ENCODE measurements at places on chromosomes 16 and 17.
A peak's percentile ranks its signal among the peaks of the same experiment; 100 is the strongest.

DNA sequence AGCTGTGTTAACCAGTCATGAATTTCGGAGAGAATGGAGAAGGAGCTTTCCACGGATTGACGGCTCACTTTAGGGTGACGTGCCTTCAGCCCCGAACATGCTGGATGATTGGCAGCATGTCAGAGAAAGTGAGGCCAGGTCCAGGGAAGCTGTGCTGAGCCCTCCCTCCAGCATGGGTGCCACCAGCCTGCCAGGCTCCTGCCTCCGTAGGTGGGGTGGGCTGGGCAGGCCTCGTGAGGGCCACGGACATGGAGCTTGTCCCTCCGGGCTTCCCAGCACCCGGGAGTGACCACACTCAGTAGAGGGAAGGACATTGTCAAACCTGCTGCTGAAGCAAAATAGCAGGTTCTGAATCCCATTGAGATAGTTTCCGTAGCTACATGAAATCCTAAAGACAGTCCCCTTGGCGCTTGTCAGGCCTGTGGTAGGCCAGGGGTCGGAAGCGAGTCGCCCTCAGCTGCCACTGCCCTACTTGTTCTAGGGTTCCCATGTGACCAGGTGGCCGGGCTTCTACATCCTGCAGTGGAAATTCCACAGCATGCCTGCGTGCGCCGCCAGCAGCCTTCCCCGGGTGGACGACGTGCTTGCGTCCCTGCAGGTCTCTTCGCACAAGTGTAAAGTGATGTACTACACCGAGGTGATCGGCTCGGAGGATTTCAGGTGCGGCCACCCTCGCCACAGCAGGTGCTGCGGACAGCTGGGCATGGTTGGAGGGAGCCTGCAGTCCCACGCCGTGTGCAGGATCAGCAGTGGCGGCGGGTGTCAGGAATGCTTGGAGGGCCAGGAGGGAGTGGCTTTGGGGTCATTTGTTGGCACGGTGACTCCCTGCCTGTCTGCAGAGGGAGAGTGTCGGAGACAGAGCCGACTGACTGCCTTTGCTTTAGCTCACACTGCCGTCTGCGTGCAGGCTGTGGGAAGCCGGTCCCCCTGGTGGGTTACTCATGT, 72.3 kb downstream of the SEC14L1 start:
- no peak for DNase-seq

- DNase-seq: peak; percentile 33
Measured at GRCh38 chr16:70453892-70454221, 538 bp upstream of the FCSK start.

DNA sequence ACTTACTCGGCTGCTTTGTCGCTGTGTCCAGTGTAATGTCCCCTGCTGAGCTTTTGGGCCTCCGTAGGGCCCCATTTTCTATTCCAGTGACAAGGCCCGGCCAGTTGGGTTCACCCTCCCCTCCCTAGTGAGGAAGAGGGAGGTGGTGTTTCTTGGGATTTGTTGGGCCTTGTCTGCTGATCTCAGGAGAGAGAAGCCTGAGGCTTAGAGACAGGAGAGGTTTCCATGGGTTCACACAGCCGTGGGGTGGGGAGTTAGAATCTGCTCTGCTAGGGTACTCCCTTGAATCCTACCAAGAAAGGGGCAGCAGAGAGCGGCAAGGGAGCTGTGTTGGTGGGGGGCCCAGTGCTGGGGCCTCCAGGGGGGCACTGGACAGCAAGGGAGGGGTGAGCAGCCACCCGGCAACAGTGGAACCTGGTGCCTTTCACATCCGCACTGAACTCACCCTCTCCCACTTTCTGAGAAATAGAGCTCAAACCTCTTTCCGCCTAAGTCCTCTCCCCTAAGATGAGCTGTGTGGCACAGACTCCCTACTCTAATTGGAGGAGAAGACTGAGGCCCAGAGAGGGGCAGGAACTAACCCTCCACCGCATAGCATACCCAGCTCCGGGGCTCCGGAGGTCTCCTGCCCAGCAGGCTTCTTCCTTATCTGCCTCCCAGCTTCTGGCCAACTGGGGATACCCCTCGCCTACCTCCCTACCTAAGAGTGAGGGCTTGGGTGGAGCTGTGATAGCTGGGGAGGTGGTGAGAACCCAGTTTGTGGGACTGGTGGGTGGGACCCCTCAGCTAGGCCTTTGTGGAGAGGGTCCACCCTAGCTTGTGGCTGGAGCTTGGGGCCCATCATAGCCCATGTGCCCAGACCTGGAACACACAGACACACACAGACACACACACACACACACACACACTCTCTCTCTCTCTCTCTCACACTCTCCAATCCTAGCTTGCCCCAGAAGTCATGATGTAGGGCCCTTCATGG, 6.8 kb downstream of the TBKBP1 start:
- no peak for DNase-seq

GRCh38 chr16:15575293-15576049, 67.5 kb downstream of the MARF1 start:
- no peak for DNase-seq

- peak; percentile 69 for DNase-seq
Measured at GRCh38 chr17:60604686-60605334, 4.8 kb downstream of the PPM1D start.

DNA sequence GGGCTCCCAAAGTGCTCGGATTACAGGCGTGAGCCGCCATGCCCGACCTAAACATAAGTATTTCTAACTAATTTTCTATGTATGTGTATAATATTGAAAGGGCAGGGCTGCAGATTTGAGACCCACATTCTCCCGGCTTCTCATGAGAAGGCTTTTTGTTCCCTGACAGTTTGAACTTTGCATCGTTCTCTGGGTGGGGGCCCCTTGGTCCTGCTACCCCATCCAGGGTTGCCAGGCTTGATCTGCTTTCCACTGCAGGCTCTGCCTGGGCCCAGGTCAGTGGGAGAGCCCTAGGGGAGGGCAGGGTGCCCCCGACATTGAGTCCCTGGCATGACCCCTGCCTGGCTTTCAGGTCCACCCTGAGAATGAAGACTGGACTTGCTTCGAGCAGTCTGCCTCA, 32.3 kb downstream of the SEC14L5 start:
- DNase-seq: no peak

GRCh38 chr17:37182786-37183465, 192.9 kb upstream of the C17orf78 start:
- no peak for DNase-seq

DNA sequence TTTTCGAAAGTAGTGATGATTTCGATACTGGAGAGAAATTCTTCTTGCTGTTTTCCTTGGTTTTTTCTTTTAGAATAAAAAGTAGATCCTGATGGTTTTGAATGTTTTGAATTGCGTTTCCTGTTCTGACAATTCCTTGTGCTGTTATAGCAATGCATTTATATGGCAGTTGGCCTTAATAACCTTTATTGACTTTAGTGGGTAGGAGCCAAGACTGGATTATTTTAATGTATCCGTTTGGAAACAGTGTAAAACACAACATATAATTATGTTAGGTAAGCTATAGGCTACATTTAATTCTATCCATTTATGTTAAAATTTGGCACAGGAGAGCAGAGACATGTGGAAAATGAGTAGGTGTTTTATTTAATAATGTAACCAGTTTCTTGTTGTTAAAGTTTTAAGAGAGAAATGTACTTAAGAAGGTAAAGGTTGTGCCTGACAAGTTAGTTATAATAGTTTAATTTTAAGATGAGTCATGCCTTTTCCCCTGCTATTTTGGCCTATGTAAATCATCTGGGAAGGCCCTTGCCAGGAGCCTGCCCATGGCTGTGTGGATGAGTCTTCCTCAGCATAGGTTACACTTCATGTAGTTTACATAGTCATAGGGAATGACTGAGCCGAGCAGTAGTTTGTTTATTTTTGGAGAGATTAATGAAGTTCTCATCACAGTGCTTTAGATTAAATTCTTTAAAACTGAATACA, 189.9 kb downstream of the FTO start:
- DNase-seq: no peak

GRCh38 chr17:12620200-12620720, 45.4 kb upstream of the MYOCD start:
- DNase-seq: no peak

DNA sequence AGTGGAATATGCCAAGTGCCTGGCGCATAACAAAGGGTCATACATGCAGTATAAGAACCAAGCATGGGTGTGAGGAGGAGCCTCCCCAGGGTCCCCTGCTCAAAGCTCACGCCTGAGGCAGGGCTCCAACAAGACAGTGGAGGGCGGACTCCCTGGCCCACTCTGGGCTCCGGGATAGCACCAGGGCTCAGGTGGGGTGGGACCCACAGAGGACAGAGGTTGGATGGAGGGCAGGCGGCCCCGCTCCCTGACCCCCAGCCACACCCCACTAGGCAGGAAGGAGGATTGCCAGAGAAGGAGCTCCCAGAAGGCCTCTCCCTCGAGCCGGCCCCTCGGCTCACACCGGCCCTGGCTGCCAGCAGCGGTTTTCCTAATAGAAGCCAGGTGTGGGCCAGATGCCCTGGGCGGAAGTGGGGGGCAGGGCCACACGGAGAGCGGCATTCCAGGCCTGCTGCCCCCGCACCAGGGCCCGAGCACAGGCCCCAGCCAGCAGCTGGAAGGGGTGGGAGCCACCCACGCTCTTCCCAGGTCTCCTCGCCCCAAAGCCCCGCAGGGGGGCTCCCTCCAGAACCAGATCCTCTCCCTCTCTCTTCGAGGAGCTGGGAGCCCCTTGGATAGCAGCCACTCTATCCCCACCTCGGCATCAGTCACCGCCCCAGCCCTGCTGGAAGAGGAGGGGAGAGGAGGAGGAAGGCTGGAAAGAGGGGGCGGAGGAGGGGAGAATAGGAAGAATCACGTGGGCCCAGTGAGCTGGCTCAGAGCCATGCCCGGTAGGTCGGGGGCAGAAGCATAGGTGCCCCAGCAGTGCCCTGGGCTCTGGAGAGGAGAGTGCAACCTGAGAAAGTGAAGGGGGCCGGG, 21.0 kb downstream of the VASN start:
- DNase-seq: no peak

- DNase-seq: no peak
Measured at GRCh38 chr17:48818361-48818841, 1.4 kb upstream of the TTLL6 start.

All from HS-27A (cell line).